ENCODE measurements at places on chromosomes 6 and 20.

GRCh38 chr20:18243802-18244201, 44.5 kb upstream of the ZNF133 start:
- DNase-seq, result no peak

- no peak for DNase-seq
Observed at GRCh38 chr20:11445161-11445560, 472.5 kb upstream of the BTBD3 start.

GRCh38 chr6:88804701-88805100, 158.7 kb downstream of the RNGTT start:
- no peak for DNase-seq

DNA sequence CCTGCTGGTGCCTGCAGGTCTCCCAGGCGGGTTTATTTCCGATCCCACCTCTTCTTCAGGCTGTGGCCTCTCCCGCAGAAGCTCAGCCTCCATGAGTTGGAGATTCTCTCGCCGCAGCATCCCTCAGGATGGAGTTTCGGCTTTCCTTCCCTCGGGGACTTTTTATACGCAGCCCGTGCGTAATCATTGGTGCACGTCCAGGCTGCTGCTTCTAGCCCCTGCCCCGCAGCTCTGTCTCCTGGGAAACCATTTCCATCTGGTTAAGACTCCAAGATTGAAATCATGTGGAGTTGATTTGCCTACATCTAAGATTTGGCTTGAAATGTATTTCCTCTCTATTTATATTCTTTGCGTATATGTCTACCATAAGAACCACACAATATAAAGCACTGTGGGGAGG, 46.7 kb upstream of the CARMIL1 start:
- no peak for DNase-seq

GRCh38 chr6:131060311-131060710, 2.7 kb downstream of the EPB41L2 start:
- DNase-seq, result no peak
